ENCODE measurements at places on chromosomes 3 and 15.

DNA sequence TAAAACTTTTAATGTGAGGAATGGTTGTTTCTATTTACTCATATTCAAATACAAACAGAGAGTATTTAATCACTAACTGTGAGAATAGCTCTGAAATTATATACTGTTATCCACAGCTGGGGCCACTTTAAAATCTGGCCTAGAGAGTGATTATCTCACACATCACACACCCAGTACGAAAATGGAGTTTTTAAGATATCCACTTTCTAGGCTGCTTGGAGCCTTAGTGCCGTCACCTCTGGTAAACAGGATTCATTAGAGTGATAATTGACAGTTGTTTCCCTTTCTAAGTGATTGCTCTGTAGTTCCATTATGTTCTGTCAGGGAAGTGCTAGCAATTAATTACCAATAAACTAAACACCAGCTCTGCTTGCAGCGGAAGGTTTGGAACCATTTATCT, 942.4 kb downstream of the FHIT start:
- no peak for DNase-seq

DNA sequence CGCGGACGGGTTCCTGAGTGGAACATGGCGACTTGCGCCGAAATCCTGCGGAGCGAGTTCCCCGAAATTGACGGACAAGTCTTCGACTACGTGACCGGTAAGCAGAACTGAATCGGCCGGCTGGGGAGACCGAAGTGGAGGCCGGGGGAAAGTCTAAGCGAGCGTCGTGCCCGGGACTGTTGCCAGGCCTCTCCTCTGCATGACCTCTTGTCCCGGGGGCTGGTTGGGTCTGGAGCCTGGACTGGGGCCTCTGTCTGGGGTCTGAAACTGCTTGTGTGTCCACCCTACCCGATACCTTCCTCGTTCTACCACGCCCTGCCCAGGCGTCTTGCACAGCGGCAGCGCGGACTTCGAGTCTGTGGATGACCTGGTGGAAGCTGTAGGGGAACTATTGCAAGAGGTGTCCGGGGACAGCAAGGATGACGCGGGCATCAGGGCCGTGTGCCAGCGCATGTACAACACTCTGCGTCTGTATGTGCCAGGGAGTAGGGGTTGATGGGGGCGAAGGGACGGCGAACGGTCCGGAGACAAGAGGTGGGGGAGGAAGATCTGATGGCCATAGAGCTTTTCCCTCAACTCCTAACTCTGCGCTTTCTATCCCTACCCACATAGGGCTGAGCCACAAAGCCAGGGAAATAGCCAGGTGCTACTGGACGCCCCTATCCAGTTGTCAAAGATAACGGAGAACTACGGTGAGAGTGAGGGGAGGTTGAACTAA, at the start of gene ABCF3:
TSS of gene ABCF3 (plus strand) at position 16 of the 718 bp plus-strand sequence. CDS start at position 25, 9 bp downstream.
- DNase-seq = no peak

DNA sequence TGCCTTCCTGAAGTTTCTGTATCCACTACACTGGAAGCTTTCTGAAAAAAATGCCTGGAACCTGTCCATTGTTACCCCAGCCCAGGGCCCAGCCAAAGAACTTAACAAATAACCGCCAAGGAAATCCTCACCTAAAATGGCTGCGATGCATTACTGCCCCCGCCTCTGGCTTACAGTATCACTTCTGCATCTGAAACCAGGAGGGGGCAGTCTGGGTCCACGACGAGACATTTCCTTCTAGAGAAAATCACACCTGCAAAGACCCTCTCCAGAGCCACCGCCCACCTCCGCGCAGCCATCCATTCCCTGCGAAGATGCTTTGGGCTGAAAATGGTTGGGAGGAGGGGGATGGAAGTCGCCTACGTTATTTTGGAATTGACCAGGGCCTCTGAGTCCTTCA, 22.4 kb upstream of the CELF6 start:
- peak; percentile 26 for DNase-seq

DNA sequence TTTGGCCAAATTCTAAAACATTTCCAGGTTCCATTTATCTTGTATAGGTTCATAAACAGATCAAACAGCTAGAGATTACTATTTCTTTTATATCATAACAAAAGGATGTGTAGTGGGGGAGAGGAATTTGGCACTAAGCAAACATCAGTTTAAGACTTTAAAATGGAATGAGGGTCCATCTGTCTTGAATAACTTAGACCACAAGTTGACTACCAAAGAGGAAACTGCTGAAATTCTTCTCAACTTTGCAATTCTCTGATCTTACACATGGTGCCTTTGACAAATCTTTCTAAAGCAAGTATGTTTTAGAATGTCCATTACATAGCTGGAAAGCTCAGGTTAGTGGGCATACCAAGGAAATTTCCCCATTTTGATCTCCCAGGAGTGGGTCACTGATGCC, 140.5 kb upstream of the ADAMTS9 start:
- DNase-seq = no peak

DNA sequence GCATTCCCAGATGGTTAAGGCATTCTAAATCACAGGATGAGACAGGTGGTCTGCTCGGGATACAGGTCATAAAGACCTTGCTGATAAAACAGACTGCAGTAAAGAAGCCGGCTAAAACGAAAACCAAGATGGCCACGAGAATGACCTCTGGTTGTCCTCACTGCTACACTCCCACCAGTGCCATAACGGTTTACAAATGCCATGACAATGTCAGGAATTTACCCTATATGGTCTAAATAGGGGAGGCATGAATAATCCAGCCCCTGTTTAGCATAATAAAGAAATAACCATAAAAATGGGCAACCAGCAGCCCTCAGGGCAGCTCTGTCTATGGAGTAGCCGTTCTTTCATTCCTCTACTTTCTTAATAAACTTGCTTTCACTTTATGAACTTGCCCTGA, 151.1 kb downstream of the ZNF385D start:
- no peak for DNase-seq

- no peak for DNase-seq
Observed at GRCh38 chr15:83626171-83626802, 27.6 kb upstream of the ADAMTSL3 start.

- no peak for DNase-seq
Observed at GRCh38 chr15:90336705-90337141, 15.4 kb upstream of the ZNF774 start.

DNA sequence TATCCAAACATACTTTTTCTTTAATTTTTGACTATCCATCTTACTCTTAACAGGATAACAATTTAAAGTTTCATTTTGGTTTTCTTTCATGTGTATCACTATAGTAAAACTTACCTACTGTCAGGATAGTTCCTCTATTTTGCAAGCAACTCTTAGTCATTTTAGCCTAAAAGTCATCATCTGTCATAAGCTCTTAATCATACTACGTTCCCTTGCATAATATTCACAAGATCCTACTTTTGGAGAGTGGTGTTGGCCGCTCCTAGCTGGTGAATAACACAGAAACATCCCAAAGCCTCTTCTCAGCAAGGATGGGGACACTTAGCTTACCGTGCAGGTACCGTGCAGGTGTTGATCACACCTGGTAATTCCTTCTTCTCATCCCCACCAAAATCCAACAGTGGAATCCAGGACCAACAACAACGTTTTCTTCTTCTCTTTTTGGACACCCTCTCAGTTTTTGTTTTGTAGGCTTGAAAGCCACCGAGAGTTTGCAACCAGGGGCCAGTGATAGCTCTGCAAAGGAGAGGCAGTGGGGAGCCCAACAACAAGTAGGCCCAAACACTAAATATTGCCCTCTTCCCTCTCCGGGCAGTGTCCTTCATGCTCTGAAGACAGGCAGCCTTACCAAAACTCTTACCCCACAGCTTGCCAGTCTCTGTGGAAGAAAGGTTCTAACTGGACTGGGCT, 433 bp downstream of the FILIP1L start:
- no peak for DNase-seq

DNA sequence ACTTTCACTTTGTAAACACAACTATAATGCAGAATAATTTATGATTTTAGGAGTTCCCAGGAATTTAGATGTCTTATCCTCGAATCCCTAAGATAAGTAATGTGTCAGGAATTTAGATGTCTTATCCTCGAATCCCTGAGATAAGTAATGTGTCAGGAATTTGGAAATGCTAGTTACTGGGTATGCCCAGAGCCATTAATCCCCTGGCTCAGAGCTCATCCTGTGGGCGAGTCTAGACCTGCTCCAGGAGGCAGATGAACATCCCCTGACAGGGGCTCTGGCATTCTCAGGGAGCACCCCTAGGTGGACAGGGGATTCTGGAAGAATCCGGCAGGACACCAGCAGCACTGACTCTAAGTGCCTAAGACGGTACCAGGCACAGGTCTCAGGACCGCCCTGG, 163.3 kb downstream of the ARRDC4 start:
- DNase-seq = no peak

DNA sequence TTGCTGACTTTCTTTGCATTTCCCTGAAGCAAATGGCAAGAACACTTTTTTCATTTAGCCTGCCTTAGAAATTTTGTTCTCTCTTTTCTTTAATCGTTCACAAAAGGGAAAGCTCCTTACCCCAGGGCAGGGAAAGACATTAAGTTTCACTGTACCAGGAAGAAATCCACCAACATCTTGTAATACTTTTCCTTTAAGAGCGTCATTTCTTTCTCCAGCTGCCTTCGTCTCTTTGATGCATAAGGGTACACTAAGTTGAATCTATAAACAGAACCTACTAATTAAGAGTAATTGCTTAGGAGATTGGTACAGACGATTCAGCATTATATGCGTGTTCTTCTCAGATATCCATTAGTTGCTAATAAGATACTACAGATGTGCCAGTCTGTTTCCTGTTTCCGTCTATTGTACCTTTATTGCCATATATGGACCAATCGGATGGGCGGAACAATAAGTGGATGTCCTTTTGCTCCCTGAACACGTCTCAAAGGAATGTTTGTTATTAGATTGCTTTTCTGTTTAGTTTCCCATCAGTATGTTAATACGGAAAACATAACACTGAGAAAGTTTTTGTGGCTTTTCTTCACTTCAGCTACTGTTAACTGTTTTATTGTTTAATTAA, 276.7 kb upstream of the RARB start:
- DNase-seq = no peak

DNA sequence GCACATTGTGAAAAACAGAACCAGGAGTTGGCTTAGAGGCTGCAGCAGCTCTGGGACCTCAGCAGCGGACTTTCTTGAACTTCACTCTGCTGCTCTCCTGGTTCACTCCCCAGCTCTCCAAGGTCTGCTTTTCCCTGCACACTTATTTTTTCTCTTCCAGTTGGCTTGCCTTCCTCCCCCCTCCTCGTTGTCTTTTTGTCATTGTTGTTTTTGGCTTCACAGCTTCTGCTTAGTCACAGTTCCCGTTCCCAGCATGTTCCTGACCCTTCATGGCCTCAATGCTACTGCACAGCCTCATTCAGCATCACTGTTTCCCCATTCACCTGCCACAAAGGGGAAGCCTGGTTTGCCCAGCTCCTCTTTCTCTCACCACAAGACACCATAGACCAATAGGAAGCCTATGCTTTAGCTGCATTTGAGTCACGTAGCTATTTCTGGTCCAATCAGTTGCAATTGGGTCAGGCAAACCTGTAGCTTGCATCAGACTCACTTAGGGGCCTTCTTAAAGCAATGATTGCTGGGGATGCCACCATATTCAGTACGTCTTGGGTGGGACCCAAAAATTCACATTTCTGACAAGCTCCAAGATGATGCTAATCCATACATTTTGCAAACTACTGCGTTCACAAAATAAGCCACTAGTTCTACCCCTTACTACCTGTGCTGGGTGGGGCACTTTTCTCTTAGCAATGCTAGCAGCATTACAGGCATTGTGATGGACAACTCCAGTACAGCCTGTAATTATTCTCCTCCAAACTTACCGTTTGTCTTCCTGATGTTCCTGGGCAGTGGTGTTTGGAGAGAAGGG, 7.8 kb upstream of the SUMF1 start:
- no peak for DNase-seq
